ENCODE measurements at places on chromosomes 5 and 9. TPM values are rescaled to one million over a fixed set of nuclear protein-coding genes. Genes with fewer than 3 reads are reported as not detected.

- DNase-seq = peak; percentile 75
Measured at GRCh38 chr5:60362158-60362557, 337.8 kb downstream of the DEPDC1B start.

DNA sequence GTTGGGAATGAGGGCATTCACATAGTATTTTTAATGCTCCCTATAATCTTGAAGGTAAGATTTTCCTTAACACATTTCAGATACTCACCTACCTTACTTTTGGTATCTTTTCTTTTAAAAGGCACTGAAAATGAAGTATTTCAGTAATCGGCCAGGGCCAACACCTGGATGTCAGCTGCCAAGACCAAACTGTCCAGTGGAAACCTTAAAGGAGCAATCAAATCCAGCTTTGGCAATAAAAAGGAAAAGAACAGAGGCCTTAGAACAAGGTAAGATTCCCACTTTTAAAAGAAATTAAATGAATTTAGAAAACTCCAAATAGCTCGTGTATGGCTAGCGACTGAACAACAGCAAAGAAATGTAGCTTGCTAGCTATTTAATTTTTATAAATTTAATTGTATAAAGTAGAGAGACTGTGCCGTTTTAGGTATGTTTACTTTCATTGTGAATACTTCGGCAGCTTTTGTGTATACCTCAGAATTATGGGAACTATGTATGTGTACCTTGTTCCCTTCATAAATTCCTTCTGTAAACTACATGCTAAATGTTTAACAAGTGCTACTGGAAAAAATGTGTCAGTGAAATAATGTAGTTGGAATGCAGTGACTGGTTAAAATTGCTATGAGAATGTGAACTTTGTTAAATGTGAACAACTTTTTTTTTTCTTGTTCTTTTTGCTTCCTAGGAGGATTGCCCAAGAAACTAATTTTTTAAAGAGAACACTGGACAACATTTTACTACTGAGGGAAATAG, 41.9 kb downstream of the CDK7 start:
- DNase-seq = peak; percentile 25

DNA sequence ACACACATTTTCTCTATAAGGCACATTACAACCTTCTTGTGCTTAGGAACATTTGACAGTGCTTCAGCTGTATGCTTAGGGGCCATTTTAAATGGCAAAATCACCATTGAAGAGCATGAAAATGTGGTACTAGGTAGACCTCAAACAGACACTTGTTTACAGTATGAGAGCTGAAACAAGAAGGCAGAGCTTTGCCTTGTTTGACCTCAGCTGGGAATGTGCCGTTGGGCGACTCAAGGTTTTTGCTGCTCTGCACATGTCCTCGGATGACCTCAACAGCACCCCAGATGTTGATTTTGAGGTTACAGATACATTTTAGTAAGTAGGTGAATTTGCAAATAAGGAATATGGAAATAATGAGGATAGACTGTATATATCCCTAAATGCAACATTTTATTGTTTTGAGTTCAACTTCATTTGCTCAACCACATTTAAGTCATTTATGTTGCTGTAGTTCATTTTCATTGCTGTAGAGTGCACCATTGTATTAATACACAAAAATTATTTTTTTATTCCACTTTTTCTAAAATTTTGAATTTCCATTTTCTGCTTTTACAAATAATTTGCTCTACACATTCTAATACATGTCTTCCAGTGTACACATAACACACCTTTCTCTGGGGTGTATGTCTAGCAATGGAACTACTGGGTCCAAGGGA, 206.8 kb downstream of the NR3C1 start:
- DNase-seq = peak; percentile 56

DNA sequence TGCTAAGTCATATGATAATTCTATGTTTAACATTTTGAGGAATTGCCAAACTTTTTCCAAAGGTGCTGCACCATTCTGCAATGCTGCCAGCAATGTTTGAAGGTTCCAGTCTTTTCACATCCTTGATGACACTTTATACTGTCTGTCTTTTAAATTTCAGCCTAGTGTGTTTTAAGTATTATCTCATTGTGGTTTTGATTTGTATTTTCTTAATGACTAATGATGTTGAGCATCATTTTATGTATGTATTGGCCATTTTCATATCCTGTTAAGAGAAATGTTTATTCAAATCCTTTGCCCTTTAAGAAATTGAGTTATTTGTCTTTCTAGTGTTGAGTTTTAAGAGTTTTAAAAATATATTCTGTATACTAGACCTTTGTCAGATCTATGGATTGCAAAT, 5.0 kb upstream of the TEX48 start:
- peak; percentile 61 for DNase-seq

DNA sequence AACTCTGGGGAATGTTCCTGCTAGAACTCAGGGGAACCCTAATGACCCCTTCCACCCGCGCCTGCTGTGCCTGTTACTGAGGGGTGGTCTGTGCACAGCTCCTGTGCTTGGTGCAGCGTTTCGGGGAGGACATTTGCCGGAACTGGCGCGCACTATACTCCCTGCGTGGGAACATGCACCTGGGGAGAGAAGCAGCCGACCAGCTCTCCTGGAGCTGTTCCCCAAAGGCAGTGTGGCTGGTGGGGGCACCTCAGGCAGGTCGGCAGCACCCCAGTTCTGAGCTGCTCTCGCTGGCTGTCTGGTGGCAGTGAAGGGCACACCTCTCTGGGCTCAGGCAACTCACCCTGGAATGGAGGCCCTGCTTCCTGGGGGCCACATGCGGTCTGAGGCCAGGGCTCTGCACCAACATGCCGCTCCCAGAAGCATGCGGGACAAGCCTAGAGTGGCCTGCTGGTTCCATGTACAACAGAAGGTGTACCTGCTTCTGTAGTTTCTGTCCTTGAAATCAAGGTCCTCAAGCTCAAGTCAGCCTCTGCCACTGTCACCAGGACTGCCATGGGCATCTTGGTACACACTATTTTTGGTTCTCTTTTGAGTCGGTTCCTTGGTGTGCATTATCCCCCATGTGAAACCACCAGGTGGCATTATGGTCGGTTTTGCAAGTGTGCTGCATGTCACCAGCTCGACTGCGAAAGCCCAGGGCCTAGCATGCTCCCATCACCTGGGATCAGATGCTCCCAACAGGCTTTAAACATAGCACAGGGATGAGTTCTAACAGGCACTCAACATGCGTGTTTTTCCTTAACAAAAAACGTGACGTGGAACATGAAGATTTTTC, 7.8 kb upstream of the MRNIP start:
- DNase-seq = peak; percentile 9

DNA sequence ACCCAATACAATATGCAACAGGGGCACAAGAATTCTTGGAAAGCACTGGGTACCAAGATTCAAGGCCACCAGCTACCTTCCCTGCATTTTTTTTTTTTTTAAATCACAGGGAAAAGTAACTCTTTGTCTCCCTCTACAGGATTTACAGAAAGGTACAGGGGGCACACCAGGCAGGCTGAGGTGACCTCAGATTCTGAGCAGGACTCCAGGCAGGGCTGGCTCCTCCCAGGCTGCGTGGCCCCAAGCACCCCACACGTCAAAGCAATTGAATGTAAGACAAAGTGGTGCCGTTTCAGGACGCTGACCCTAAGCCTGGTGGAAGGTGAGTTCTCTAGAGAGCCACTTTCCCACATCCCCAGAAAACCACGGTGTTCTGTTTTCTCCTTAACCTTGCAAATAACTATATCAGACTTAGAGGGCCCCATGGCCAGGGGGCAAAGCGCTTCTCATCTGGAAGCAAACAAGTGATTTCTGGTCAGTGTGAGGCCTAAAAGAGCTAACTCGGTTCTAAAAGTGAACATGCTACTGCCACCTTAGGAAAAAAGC, 222.6 kb downstream of the ROR2 start:
- DNase-seq = peak; percentile 52

The PCDHB5 gene
- total RNA-seq = not detected

GRCh38 chr5:149367249-149367971, 9.6 kb downstream of the PCYOX1L start:
- peak; percentile 76 for DNase-seq

Data from M059J (cell line).